ENCODE measurements at places on chromosomes 1 and 21. TPM values are rescaled to one million over a fixed set of nuclear protein-coding genes. Genes with fewer than 3 reads are reported as not detected.
A peak's percentile ranks its signal among the peaks of the same experiment; 100 is the strongest.

The TIE1 gene
- not detected for total RNA-seq

The CYP4X1 gene
- total RNA-seq, result 1.1 TPM

The SH2D2A gene
- total RNA-seq, result not detected

The STIL gene
- total RNA-seq, result 5.0 TPM

The C1QTNF12 gene
- total RNA-seq, result 1.3 TPM

The C8A gene
- total RNA-seq, result not detected

The ZBTB48 gene
- 23.7 TPM for total RNA-seq

The PRPF38A gene
- total RNA-seq, result 26.4 TPM

The CELA3B gene
- not detected for total RNA-seq

The KRTAP12-1 gene
- total RNA-seq, result not detected

The GJA5 gene
- not detected for total RNA-seq

The RIMKLA gene
- 0.18 TPM for total RNA-seq

The ERICH3 gene
- not detected for total RNA-seq

DNA sequence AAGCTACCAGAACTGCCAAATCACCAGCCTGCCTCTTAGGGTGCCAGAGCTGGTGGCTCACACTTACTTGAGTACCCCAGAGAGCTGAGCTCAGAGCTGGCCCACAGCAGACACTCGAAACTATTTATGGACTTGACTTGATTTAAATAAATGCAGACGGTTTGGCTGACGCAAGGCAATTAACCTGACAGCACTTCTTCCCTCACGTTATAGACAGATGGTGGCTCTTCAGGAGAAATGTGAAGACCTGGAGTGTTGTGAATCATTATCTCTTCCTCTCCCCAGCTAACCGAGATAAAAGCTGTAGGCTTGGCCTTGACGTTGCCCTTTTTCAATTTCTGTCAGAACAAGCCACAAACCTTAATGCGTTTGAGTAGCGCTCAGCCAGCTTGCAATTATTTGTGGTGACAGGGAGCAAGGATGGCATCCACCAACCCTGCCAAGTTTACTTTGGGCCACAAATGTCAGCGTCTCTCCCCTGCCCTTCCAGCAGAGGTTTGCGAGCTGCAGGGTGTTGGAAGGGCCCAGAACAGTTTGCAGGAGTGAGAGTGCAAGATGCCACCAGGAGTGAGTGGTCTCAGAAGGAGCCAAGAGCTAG is 34.0 kb upstream of the BCAR3 start:
- DNase-seq, result no peak

GRCh38 chr1:169475806-169476387 is 9.8 kb downstream of the SLC19A2 start:
- DNase-seq, result no peak

- DNase-seq, result peak; percentile 34
These were observed 71.2 kb downstream of the VWA5B1 start for GRCh38 chr1:20361805-20362381.

DNA sequence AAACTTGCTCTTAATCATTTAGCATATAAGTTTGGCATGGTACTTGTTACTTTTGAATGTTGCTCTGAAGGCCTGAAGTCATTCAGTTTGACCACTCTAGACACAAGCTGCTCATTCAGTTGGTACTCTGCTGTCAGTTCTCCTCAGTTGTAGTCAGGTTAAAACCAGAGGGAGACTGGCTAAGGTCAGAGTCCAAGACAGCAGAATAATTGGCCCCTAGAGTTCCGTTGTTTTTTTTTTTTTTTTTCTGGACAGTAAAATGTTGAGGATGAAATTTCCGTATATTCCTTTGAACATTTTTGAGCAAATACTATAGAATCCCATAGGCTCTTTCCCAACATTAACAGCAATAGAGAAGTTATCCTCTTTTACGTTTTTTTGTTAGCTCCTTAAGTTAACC is 9.4 kb downstream of the ZBTB40 start:
- no peak for DNase-seq

DNA sequence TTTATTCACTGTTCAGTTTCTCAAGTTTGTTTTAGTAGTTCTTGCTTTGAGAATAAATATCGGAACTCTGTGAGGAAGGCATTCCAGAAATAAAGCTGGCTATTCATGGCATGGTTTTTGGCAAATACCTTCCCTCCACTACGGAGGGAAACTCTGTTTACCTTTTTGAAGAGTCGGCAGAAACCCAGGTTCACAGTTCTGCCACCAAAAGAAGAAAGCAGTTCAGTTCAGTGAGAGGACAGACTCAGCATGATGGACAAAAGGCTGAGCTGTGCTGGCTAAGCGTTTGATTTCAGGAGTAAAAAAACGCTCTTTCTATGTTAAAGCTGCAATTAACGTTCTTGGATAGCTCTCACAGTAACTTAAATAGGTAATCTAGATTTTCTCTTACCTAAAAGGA is 42.4 kb downstream of the CNN3 start:
- DNase-seq, result no peak

GRCh38 chr21:43758111-43758641 is 17.9 kb downstream of the CSTB start:
- DNase-seq, result no peak

GRCh38 chr1:159931101-159931794 is 5.9 kb upstream of the TAGLN2 start:
- no peak for DNase-seq

DNA sequence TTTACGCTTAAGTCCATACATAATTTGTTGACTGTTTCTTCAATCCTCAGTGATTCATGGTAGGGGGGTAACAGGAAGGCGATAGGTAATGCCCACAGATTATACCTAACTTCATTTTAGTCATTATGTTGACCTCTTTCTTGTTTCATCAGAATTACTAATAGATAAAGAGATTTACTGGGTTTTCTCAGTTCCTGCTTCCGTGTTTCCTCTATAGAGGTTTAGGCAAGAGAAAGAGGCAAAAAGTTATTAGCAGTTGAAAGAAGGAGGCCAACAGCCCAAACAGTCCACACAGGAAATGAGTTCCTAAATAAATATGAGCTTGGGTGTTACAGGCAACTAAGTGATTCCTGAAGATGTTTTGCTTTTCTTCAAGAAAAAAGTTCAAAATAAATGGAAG is 17.9 kb upstream of the CLCA1 start:
- DNase-seq, result no peak

- DNase-seq, result no peak
These were observed 47.6 kb downstream of the ASTN1 start for GRCh38 chr1:177116941-177117340.

DNA sequence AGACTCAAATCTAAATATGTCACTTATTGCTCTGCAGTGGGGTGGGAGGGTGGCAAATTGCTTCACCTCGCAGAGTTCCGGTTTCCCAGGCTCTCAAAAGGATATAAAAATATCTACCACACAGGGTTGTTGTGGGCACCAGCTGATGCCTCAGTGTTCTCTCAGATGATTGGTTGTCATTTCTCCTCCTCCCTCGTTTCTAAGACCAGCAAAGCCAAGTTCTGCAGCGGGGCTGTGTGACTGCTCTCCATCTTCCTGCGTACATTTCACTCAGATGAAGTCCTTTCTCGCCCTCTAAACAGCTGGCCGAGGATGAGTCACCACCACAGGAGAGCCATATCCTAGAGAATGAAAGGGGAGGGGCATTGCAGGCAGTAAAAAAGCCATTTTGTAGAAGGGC is 35.0 kb upstream of the VWA5B1 start:
- DNase-seq, result no peak

GRCh38 chr1:27643600-27644368 is 8.8 kb upstream of the FGR start:
- no peak for DNase-seq

DNA sequence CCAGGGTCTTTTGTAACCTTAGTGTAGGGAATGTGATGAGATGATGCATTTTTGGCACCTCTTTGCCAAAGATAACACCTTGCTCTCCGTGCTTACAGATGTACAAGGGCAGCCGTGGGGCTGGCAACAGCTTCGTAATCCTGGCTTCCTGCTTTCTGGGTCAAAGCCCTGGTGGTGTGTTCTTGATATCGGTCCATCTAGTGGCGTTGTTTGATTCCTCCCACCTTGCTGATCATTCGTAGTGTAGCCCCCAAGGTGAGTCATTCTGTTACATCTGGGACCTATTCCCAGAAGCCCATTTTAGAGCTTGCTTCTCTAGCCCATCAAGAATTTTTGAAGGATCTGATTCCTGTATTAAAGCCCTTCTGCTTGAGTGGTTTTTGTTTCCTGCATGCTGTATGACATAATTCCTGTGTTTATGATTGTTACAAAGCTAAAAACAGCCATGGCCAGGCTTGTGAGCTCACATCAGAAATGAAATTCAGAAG is 7.0 kb upstream of the CCT8 start:
- DNase-seq, result no peak

DNA sequence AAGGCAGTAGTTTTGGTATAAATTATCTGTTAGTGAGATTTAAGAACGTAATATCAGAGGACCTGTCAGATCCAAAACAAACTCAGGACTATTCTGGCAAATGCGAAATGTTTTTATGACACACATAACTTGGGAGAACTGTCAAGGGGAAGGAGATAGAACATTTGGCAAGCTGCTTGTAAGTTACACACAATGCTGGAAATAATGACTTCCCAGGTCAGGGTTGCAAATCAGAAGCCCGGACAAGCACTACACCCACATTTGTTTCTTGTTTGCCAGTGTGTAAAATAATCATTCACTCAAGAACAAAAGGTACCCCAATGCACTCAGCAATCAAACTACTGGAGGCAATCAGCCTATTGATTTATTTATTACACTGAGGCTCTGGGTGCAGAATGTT is 354.7 kb downstream of the KCNH1 start:
- DNase-seq, result no peak

DNA sequence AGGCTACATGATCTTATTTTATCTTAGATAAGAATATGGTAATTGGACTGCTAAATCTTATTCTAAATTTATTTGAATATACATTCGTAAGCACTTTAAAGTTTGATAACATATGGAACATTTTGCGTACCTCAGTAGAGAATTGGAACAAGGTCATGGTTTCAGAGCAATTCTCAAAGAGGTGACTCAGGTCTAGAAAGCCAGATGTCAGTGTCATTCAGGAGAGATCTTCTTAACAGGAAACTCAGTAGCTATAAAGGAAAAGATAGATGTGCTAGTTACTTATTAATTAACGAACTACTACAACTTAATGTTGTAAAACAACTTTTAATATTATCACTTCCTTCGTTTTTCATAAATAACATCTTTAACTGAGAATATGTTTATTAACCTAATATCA is 142.5 kb downstream of the USP25 start:
- DNase-seq, result no peak

DNA sequence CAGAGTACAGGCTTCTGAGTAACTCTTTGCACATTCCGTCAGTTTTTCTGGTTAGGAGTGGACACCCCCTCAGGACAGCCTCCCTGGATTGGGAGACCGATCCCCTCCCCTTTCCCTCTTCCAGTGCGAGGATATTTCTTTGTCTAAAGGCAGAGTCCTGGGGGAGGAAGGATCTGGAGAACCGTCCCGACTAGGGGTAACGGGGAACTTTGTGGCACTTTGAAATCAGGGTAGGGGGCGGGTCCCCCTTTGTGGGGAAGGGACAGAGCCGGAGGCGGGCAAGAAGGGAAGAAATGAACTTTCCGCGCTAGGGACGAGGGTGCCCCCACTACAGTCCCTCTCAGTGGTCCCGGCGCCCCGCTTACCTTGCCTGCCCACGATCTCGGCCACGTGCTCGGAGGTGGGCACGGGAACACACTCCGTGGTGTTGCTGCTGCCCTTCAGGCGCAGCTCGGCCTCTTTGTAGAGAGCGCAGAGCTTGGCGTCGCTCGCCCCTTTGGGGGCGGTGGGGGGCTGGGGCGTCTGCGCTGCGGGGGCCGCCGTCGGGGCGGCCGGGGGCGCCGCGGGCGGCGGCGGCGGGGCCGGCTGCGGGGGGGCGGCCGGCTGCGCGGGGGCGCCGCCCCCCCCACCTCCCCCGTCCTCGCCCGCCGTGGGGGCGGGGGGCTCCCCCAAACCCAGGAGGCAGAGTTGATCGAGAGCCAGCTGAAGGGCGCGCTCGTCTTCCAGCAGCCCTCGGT is 917 bp downstream of the MEX3A start:
- no peak for DNase-seq

- no peak for DNase-seq
These were observed 41.2 kb downstream of the TDRD5 start for GRCh38 chr1:179632868-179633267.

DNA sequence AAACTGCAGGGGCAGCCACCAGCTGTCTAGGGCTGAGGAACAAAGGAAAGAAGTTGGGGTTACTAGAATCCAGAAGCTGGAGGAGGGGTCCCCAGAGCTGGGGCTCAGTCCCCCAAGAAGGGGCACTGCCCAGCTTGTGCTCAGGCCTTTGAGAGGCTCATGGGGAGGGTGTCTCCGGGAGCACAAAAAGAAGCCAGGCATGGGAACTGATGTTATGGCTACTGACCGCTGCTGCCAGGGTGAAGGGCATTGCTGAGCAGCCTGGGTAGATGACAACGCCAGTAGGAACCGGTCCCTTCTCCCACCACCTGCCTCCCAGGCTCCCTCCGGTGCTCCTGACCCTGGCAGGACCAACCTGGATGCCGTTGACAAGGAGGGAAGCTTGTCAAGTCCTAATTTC is 762.5 kb upstream of the TPTE start:
- DNase-seq, result peak; percentile 97

- peak; percentile 91 for DNase-seq
These were observed 5.2 kb downstream of the ADAMTS4 start for GRCh38 chr1:161193561-161194235.

All from chondrocyte (in vitro differentiated cells).